ENCODE measurements at places on chromosomes 4 and X. TPM values are rescaled to one million over a fixed set of nuclear protein-coding genes. Genes with fewer than 3 reads are reported as not detected.

DNA sequence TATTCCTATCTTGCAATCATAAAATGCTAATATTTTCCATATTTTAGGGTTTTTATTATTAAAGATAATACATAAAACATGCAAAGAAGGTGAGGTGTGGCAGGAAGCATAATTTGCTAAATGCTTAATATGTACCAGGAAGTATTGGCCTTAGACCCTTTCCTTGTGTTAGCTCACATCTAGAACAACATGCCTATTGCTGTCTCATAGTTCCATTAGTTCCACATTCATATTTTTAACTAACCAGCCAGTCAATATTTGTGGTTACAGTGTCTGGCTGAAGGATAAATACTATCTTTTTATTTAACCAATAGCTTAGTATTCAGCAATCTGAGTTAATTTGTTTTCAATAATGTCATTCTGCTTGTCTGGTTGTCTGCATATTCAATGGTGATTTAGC lies 432.6 kb downstream of the INPP4B start:
- H3K27ac ChIP-seq, result no peak overlapping the region
- DNase-seq, result no peak
- H3K36me3 ChIP-seq, result no peaks in the 10 kb centered on the region
- no peaks in the 10 kb centered on the region for H3K4me1 ChIP-seq
- no peak overlapping the region for H3K4me3 ChIP-seq
- no peaks in the 10 kb centered on the region for H3K27me3 ChIP-seq

GRCh38 chr4:113904877-113905276 lies 74.6 kb downstream of the ARSJ start:
- no peak for DNase-seq
- H3K27me3 ChIP-seq, result no peaks in the 10 kb centered on the region

- no peak overlapping the region for H3K27ac ChIP-seq
- H3K36me3 ChIP-seq, result no peaks in the 10 kb centered on the region
- no peak for DNase-seq
- no peak overlapping the region for H3K4me3 ChIP-seq
- no peaks in the 10 kb centered on the region for H3K27me3 ChIP-seq
Observed at GRCh38 chrX:67044029-67044653, 405.3 kb upstream of the EDA2R start.

DNA sequence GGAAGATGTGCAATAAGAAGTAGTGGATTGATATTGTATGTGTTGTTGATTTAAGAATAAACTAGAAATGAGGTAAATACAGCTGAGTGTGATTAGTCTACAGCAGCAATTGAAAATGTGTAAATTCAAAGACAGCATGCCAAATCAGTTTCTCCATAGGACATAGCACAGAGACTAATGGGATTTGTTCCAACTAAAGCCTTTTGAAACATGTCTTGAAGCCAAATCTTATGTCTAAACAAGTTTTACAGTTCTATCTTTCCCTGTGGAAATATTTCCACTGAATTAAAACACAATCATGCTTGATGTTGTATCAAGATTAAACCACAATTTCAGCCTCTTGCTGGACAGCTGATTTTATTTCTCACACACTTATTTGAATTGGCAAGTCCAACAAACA lies 497.4 kb upstream of the FAM47C start:
- no peak overlapping the region for H3K4me3 ChIP-seq
- no peak for DNase-seq
- H3K36me3 ChIP-seq, result no peaks in the 10 kb centered on the region
- H3K27ac ChIP-seq, result no peak overlapping the region
- H3K4me1 ChIP-seq, result no peaks in the 10 kb centered on the region

- H3K4me1 ChIP-seq, result no peaks in the 10 kb centered on the region
- H3K27me3 ChIP-seq, result no peaks in the 10 kb centered on the region
- no peak for DNase-seq
- H3K27ac ChIP-seq, result no peak overlapping the region
- H3K36me3 ChIP-seq, result no peaks in the 10 kb centered on the region
Observed at GRCh38 chrX:70720721-70721120, 187.8 kb downstream of the TEX11 start.

DNA sequence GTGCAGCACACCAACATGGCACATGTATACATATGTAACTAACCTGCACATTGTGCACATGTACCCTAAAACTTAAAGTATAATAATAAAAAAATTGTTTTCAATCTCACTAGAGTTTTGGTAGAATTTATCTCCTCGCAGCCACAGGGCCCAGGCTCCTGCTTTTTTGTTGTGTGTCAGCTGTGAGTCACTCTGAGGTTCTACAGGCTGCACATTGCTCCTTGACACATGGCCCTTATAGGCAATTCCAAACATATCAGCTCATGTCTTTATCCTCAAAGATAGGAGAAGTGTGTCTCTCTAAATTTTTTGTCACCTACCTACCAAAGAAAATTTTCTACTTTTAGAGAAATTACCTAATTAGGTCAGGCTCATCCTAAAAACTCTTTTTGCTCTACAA lies 252.1 kb upstream of the ADGRL3 start:
- H3K36me3 ChIP-seq, result no peaks in the 10 kb centered on the region
- H3K4me3 ChIP-seq, result no peak overlapping the region
- no peaks in the 10 kb centered on the region for H3K4me1 ChIP-seq
- H3K27ac ChIP-seq, result no peak overlapping the region

DNA sequence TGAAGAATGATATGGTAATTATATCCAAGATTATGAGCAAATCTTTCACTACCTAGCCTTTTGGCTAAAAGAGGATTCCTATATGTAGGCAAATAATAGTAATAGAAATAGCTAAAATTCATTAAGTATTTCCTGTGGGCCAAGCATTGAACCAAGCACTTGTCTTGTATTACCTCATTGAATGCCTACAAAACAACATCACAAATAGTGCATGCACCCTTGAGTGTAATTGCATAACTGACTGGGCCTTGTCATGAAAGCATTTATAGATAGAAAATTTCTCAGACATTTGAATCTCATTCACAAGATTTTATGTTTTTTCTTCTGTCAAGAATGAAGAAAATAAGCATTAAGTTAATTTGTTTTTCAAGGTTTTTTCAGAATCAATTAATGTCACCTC lies 3.9 kb upstream of the HPGDS start:
- no peaks in the 10 kb centered on the region for H3K4me1 ChIP-seq
- H3K36me3 ChIP-seq, result no peaks in the 10 kb centered on the region
- H3K27ac ChIP-seq, result no peak overlapping the region
- no peaks in the 10 kb centered on the region for H3K27me3 ChIP-seq

- H3K27ac ChIP-seq, result peak overlapping the region; percentile 35
- no peaks in the 10 kb centered on the region for H3K36me3 ChIP-seq
- H3K4me1 ChIP-seq, result peaks cover 12% of the 10 kb centered on the region
- no peaks in the 10 kb centered on the region for H3K27me3 ChIP-seq
- no peak for DNase-seq
Observed at GRCh38 chr4:56674984-56675383, 6.1 kb downstream of the HOPX start.

GRCh38 chr4:74671080-74671698 lies 123.1 kb downstream of the BTC start:
- H3K27ac ChIP-seq, result no peak overlapping the region
- DNase-seq, result no peak
- no peaks in the 10 kb centered on the region for H3K36me3 ChIP-seq
- H3K27me3 ChIP-seq, result no peaks in the 10 kb centered on the region
- H3K4me3 ChIP-seq, result no peak overlapping the region
- no peaks in the 10 kb centered on the region for H3K4me1 ChIP-seq

- H3K4me1 ChIP-seq, result no peaks in the 10 kb centered on the region
- H3K27ac ChIP-seq, result no peak overlapping the region
- H3K27me3 ChIP-seq, result no peaks in the 10 kb centered on the region
- no peaks in the 10 kb centered on the region for H3K36me3 ChIP-seq
- DNase-seq, result no peak
- no peak overlapping the region for H3K4me3 ChIP-seq
Observed at GRCh38 chr4:156596706-156597329, 374.8 kb downstream of the PDGFC start.

- H3K27ac ChIP-seq, result no peak overlapping the region
- no peaks in the 10 kb centered on the region for H3K27me3 ChIP-seq
- no peaks in the 10 kb centered on the region for H3K36me3 ChIP-seq
- H3K4me3 ChIP-seq, result no peak overlapping the region
Observed at GRCh38 chrX:10074241-10074941, 82.4 kb upstream of the CLCN4 start.

- no peaks in the 10 kb centered on the region for H3K27me3 ChIP-seq
- DNase-seq, result no peak
- no peaks in the 10 kb centered on the region for H3K4me1 ChIP-seq
- no peak overlapping the region for H3K4me3 ChIP-seq
Observed at GRCh38 chr4:56512166-56512565, 6.6 kb downstream of the ARL9 start.

DNA sequence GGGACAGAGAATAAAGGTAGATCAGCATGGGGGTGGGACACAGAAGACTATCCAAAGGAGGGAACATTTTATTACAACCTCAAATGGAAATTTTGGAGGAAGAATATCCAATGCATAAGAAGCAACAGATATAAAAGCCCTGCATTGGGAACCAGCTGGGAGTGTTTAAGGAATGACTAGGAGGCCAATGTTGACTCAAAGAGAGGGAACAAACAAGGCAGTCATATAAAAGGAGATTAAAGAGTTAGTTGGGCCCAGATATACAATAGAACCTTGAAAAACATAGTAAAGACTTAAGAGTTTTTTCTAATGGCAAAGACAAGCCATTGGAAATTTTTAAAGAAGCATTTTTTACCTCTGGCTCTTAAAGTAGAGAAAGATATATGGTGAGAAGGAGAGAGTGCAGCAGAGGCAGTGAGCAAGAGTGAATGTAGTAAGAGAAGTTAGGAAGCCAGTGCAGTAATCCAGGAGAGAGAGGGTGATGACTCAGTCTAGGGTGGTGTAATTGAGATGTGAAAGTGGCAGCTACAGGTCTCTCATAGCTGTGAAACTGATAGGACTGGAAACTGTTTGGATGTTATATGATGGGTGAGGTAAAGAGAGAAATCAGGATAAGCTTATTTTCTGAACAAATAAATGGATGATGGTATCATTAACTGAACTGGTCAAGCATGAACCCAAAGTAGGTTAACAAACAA lies 182.2 kb upstream of the ATOH1 start:
- no peak overlapping the region for H3K27ac ChIP-seq
- no peaks in the 10 kb centered on the region for H3K4me1 ChIP-seq
- no peaks in the 10 kb centered on the region for H3K27me3 ChIP-seq
- no peak overlapping the region for H3K4me3 ChIP-seq
- no peaks in the 10 kb centered on the region for H3K36me3 ChIP-seq
- DNase-seq, result no peak

DNA sequence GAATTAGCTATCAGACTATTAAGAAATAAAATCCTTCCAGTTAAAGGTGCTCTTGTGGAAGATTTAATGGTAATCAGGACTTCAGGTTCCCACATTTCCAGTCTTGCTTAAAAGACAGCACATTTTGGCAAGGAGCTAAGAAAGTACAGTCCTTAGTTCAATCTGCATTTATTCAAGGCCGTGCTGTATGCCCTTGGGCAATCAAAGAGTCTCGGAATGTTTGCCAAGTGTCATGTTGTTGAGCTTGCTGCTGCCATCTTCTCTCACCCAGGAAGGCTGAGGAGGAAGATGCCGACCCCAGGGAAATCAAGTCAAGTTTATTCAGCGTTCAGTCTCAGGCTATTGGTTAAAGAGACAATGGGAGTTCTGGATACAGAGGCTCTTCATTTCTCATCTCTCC lies 388.1 kb upstream of the IGFBP7 start:
- no peaks in the 10 kb centered on the region for H3K4me1 ChIP-seq
- no peak overlapping the region for H3K27ac ChIP-seq
- H3K36me3 ChIP-seq, result no peaks in the 10 kb centered on the region
- no peak for DNase-seq

DNA sequence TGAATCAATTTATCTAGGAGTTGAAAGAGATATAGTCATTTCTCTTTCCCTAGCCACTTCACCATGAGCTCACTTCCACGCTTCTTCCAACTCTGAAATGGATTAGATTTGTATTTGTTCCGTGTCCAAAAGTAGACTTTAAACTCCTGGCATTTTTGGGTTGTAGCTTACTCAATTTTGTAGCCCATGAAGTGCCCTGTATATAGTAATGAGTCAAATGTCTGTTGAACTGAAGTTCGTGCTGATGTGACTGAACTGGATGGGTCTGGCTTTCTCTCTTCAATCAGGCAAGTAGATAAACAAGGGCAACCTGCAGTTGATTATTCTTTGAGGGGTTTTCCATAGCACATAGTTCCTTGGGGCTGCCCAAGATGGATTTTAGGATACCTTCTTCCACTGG lies 450.6 kb downstream of the SH2D1A start:
- DNase-seq, result no peak
- H3K27ac ChIP-seq, result no peak overlapping the region
- no peaks in the 10 kb centered on the region for H3K4me1 ChIP-seq
- H3K4me3 ChIP-seq, result no peak overlapping the region
- H3K27me3 ChIP-seq, result no peaks in the 10 kb centered on the region
- no peaks in the 10 kb centered on the region for H3K36me3 ChIP-seq

GRCh38 chr4:184662236-184662635 lies 12.7 kb downstream of the PRIMPOL start:
- H3K27ac ChIP-seq, result no peak overlapping the region
- H3K4me3 ChIP-seq, result no peak overlapping the region
- no peaks in the 10 kb centered on the region for H3K4me1 ChIP-seq
- DNase-seq, result no peak
- H3K36me3 ChIP-seq, result peaks cover 9% of the 10 kb centered on the region
- H3K27me3 ChIP-seq, result no peaks in the 10 kb centered on the region

DNA sequence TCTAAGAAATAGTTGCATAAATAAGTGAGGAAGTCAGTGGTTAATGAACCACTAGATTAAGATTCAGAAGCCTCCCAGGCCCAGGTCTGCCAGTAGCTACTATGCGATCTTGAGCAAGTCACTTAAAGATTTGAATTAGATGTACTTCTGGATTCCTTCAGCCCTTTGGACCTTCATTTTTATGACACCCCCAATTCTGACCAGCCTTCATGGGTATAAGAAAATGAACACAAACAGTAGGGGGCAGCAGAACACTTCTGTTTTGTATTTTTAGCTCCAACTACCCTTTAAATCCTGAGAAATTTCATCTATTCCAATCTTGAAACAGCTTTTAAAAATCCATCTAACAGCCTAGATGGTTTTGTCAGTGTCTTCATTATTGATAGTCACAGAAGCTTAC lies 19.0 kb downstream of the TMEM47 start:
- H3K4me3 ChIP-seq, result no peak overlapping the region
- H3K4me1 ChIP-seq, result no peaks in the 10 kb centered on the region
- no peaks in the 10 kb centered on the region for H3K36me3 ChIP-seq
- no peak overlapping the region for H3K27ac ChIP-seq

DNA sequence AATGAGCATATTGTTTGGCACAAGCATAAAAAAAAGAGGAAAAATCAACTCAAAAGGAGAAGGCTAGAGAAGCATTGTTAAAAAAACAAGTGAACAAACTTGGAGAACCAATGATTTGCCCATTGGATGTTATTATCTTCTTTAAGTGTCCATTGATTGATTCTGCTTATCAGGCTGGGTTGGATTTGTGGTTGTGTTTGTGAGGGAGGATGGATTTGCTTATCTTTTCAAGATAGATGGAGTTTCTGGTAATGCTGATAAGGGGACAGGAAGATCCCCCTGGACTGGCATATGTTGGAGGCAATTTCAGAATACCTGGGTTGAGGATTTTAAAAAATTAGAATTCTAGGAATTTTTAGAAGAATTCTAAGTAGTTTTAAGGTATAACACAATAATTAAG lies 41.8 kb upstream of the TMEM192 start:
- no peak overlapping the region for H3K4me3 ChIP-seq
- no peak for DNase-seq
- no peak overlapping the region for H3K27ac ChIP-seq
- H3K27me3 ChIP-seq, result no peaks in the 10 kb centered on the region

Gene DRD5
- total RNA-seq, result 0.83 TPM

Gene IL1RAPL1
- total RNA-seq, result 8.9 TPM

Gene PLAC8
- total RNA-seq, result 1.1 TPM

Gene MAGEB17
- 0.11 TPM for total RNA-seq

Gene FABP2
- total RNA-seq, result not detected

Gene ASB9
- 1.9 TPM for total RNA-seq

Gene GYG2
- total RNA-seq, result 26.1 TPM

Gene MAGEA8
- not detected for total RNA-seq

Measured in spinal cord (tissue), 10 donors.